SK-N-SH (cell line): ENCODE measurements at places on chromosomes 7 and 10.

- DNase-seq = no peak
These were observed 13.1 kb upstream of the SLC26A3 start for GRCh38 chr7:107816011-107816566.

GRCh38 chr7:86748843-86749719, 105.4 kb downstream of the GRM3 start:
- peak; percentile 15 for DNase-seq

GRCh38 chr7:38548605-38549004, 82.6 kb downstream of the AMPH start:
- DNase-seq = no peak

GRCh38 chr10:48773580-48773979, 88.9 kb downstream of the WDFY4 start:
- no peak for DNase-seq

GRCh38 chr10:11073410-11073809, 55.7 kb downstream of the CELF2 start:
- DNase-seq = no peak

DNA sequence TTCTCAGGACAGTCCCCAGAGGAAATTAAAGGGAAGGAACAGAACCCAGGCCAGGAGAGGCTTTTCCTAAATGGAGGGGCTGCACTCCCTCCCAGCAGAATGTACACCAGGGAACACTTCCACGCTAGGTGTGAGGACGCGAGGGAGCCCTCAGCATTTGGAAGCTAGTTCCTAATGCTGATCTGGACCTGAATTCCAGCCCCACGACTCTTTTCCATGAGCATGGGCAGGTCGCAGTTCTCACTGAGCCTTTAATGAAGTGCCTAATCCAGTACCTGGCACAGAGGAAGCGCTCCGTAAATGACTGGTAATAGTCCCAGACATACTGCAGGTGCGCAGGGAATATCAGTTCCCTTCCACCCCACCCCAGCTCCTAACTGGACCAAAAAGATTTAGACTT, 1.1 kb downstream of the ALOX5 start:
- DNase-seq = no peak

DNA sequence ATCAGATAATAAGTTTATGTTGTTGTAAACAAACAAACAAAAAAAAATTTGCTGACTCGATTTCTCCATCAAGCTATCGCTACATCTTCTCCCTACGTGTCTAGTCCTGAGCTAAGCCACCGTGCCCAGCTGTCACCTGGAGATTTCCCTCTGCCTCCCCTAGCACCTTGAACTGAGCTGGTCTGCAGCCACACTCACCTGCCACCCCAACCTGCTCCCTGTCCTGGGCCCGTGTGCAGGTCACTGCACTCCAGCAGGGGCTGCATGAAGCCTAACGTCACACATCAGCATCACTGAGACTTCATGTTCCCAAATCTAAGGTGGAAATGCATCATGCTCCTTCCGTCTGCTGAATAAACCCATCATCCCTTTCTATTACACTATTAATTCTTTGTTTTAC, 44.4 kb downstream of the TEX36 start:
- DNase-seq = no peak

DNA sequence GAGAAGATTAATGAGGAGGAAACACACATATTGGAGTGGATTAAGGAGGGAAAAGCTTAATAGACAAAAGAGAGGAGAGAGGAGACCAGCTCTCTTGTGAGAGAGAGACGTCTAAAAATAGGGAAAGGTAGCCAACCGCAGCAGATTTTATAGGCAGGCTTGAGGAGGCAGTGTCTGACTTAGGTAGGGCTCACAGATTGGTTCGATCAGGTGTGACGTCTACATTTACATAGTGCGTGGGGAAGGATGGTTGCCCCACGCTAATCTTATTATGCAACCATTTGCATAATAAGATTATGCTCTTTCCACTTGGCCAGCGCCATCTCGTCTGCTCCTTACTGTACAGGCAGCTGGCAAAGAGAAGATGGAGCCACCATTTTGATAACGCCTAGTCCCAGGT, 122.0 kb downstream of the MARCHF5 start:
- no peak for DNase-seq

GRCh38 chr10:127836966-127837365, 55.8 kb downstream of the CLRN3 start:
- DNase-seq = no peak

GRCh38 chr10:15370856-15371701, at the start of gene FAM171A1:
Gene FAM171A1, minus strand, starts transcription at chr10:15371289. Its CDS starts 237 bp downstream, at chr10:15371052.
- peak; percentile 93 for DNase-seq

- DNase-seq = no peak
These were observed 3.3 kb downstream of the LUC7L2 start for GRCh38 chr7:139362981-139363380.

DNA sequence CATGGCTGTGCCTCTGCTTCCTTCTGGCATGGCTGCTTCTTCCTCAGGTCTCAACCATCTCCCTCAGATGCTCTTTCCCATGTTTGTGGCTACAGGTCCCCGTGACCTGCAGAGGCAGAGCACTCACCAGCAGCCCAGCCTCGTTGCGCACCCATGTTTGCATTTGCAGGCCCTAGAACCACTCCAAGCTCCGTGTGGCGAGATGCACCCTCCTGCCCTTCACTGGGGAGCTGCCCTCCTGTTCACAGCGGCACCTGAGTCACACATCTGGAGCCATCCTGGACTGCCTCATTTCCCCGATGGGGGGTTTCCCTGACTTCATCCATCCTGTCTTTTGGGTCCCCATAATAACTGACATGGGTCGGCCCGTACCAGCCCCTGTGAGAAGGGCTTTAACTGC, 35.9 kb downstream of the EGFR start:
- no peak for DNase-seq

DNA sequence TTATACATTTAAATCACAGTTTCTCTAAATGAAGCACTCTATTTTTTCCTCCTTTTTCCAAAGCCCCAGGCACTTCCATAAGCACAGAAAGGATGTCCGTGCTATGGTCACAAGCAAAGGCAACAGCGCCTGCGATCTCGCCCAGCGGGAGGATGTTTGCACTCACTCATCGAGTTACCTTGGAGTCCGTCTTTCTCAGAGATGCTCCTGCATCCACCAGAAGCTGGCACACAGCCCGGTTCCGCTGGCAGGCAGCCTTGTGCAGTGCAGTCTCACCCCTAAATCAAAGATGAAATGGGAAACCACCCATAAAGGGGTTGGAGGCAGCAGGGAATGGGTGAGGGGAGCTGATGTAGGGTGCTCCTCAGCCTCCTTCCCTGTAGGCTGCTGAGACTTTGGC, 51.9 kb upstream of the PTN start:
- no peak for DNase-seq

DNA sequence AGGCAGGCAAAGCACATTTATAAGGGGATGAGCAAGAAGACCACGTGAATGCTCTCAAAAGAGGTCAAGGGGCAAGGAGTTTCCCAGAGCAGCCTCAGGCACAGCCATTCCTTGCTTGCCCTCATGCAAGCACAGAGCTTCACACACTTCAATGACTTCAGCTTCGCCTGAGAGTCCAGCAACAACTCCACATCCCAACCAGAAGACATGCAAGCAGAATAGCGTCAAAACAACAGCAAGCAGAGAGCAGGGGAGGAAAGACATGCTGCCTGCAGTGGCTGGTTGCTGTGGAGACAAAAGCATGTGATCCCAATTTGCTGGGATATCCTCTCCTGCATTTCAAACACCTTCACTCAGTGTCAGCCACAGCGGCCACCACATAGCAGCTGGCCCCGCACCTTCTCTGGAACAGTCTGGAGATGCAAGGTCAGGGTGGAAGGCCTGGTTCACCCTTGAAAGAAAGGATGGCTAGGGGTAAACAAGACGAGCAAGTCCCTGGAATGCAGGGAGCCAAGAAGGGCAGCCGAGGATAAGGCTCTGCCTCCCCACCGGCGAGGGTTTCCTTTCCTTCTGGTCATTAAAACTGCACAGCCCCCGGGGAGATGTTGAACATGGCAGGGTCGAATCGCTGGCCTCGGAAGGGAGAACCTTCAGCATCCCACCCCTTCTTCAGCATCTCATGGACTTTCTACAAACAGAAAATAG, 60.2 kb upstream of the CAMK2B start:
- no peak for DNase-seq

- DNase-seq = no peak
These were observed 153.6 kb downstream of the TMEM178B start for GRCh38 chr7:141227454-141227853.

DNA sequence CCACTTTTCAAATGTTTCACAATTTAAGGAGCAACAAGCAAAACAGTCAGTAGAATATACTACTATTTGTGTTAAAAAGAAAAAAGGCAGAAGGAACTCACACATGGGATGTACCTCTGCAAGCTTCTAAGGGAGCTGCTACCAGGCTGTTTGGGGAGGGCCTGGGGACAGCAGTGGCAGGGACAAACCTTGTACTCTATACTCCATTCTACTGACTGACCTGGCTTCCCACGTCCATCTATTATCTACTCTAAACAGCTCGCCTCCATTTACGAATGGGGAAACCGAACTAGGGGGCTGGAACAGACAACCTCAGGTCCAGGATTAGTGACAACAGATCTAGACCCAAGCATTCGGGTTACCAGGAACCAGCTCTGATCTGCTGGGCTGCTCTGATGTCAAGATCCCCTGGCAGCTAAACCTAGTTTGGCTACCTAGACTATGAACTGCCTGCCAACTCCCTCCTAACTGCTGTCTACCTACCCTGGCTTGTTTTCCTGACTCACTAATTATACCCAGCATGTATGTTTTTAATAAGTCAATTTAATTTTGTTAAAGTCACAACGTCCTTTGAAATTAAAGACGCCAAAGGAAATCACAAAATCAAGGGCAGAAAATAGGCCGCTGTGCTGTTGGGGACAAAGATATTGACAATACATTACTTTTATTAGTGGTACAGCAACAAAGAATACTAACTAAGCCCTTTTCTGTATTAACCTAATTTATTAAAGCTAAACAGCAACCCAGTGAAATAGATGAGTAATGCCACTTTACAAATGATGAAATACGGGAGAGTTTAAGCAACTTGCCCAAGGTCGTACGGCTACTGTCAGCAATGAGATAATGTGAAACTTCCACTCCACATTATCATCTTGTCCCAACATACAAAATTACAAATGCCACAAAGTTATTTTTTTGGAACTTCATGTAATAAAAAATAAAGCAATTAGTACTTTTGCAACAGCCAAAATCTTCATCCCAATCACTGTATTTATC, 5.3 kb downstream of the PSAP start:
- no peak for DNase-seq

- no peak for DNase-seq
These were observed 33.6 kb downstream of the ZEB1 start for GRCh38 chr10:31352436-31353226.

DNA sequence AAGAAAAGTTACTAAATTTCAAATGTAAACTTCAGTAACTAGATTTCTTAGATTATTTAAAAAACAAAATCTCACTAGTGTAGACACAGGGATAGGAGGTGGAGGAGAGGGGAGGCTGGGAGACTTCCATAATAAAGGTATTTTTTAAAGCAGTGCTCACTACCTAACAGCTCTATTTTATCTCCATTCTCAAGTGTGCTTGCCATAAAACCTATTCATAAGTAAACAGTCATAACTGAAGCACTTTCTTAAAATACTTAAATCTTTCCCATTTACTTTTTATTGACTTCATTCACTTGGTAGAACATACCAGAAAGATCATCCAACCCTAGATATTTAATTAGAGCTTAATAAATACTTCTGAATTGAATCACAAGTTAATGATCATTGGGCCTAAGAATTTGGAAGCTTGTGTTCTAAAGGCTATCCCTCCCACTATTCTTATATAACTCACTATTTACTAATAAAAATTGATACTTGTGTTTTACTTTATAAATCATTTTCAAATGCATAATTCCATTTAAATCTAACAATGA, 107.4 kb downstream of the SNX13 start:
- no peak for DNase-seq

DNA sequence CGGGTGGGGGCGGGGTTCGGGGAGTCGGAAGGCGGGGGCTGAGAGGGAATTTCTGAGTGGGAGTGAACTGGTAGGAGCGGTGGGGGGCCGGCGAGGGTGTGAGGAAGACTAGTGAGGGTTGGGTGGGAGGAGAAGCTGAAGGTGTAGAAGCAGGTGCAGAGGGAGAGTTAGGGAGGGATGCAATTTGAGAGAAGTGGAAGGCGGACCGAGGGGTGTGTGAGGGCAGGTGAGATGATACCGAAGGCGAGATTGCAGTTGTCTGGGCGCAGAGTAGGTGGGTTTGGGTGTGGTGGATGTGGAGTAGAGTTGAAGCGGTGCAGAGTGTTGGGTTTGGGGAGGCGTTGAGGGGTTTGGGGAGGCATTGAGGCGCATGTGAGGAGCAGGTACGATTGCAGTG, 643 bp downstream of the KAT6B start:
- no peak for DNase-seq

DNA sequence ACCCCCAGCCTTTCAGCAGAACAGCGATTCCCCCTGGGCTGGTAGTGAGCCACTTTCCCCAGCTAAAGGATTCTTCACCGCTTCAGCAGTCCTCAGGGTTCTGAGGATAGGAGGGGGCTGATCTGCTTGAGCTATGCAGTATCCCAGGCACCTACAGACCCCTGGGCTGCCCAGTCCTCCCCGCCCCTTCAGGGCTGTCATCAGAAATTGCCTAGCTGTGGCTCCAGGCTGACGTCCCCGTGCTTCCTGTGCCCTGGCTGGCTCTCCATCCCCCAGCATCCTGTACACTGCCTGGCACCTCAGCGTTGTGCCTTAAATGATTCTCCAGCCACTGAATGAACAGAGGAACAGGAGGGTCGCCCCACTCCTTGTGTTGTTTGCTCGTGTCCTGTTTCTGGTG, 38.4 kb upstream of the CDH23 start:
- DNase-seq = peak; percentile 81

DNA sequence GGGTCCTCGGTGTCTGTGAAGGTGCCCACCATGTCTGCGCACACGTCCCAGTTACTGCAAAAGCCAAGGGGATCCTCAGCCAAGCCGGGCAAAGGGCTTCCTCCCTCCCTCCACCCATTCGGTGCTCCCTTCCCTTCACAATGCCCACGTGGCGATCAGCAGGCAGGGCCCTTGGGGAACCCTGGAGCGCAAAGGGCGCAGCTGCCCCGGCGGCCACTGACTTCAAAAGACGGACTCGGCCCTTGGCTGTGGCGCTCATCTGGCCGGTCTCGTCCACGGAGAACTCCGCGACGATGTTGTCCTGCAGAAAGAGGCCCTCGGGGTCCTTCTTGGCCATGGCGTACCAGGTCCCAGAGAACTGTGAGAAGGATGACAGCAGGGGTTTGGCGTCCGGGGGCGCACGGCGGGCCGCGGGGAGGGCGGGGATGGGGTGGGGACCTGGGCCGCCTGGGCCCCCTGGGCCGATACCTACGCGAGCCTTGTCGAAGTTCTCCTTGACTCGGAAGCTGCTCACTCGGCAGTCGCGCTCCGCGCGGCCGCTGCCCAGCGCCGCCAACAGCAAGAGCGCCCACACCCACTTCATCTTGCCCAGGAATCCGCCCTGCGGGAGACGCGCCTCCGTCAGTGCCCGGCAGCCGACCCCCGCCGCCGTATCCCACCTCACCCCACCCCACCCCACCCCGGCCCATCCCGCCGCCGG, 439 bp downstream of the RBP4 start:
- peak; percentile 73 for DNase-seq

- no peak for DNase-seq
These were observed 7.0 kb downstream of the ATP6V0E2 start for GRCh38 chr7:149880638-149881311.
